ENCODE measurements at places on chromosomes 7 and 10.

DNA sequence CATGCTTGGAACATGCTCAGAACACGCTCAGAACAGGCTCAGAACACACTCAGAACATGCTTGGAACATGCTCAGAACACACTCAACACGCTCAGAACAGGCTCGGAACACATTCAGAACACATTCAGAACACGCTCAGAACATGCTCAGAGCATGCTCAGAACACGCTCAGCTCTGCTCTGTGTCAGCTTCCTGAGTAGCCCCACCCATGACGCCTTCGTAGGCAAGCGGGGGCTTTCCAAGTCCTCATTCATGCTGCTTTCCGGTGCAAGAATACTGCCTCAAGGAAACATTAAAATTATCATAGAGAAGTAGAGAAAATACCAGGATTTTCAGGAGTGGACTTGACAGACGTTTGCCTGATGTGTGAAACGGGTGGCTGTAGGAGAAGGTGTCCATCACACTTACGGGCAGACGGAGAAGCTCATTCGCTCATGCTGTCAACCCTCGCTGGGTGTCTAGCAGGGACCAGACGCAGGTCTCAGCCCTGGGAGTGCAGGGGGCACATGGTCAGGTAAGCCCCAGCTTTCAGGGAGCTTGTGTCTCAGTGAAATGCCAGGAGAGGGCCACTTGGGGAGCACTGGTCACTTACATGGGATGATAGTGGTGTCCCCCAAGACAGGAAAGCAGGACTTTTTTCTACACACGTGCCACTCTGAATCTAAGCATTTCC lies 24.7 kb downstream of the EN2 start:
- ATAC-seq = no peak

DNA sequence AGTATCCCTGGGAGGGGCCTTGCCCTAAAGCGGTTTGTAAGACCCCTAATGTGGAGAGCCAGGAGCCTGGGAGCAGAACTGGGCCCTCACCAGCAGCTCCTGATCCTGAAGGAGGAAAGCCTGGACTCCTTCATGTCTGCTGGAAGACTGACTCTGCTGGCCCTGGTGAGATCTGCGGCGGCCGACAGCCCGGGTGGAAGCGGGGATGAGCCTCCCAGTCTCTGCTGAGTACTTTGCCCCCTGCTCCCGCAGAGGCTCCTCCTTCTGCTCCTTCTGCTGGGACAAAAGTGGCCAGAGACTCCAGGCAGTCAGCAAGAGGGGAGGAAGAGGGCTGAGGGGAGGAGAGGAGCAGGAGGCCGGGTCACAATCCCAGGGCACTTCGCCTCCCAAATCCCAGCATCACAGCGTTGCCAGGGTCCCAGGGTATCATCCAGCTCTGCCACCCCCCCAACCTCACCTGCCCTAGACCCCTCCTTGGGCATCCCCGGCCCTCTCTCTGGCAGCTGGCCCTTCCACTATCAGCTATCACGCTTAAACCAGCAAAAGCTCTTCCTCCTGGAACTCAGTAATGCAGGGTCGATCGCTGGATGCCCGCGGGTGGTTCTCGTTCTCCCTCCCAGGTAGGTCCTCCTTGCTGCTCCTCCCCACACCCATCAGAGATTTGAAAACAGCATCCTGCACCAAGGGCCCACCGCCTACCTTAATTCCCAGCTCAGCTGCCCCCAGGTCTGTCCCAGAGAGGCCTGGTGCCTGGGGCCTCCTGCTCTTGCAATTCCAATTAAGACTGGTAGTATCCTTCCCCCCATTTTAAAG lies 7.9 kb downstream of the TBATA start:
- ATAC-seq = no peak

DNA sequence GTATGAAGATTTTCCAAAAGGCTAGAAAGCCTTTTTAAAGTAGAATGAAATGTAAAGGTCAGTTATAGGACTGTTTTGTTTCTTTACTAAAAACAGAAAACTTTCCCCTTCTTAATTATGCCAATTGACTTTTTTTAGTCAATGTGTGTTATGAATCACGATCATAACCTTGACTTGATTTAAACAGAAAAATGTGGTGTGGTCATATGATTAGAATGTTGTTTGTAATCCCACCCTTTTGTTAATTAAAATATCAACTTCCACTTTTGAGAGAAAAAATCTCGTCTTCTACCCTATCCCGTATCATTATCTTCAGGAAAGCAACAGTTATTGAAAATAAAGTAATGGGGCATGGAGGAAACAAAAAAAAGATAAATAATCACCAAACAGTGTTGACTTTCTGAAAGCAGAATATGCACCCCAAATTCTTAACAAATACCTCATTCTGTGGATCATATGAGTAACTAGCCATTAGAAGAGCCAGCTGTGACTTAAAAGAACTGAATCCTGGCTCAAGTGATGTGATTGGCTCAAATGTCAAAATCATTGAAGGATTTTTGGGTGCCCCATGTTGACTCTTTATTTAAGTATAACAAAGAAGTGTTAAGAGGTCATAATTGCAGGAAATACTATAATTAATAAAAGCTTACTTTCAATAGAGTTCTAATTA lies 32.3 kb upstream of the SLC16A12 start:
- no peak for ATAC-seq

GRCh38 chr7:23247603-23248335 lies 1.2 kb downstream of the GPNMB start:
- no peak for ATAC-seq

GRCh38 chr7:123346766-123347165 lies 147.0 kb upstream of the SLC13A1 start:
- ATAC-seq = no peak

Data from SK-N-SH treated with all-trans-retinoic acid at 6 μM for 48 hours (cell line).